H1 (cell line): ENCODE measurements at places on chromosomes 12 and 14.

DNA sequence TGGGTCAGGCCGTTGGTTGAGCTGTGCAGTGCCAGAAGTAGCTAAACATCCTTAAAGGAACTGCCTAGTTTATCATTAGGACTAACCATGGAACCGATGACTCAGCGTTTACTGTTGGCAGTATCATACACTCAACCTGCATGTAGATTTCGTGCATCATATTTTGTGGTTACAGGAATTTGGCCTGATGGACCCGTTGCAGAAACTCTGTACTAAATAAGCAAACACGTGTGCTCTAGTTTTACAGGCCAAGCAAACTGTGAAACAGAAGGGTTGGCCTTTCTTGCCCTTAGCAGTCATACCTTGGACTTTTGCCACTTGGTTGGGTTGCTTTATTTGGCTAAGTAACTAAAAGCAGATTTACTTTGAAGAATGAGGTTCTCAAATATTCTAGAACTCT is 35.6 kb downstream of the DGLUCY start:
- no peak for DNase-seq

- no peak for DNase-seq
Measured at GRCh38 chr14:30519961-30520360, 39.0 kb upstream of the G2E3 start.

GRCh38 chr14:36626151-36626550 is 35.5 kb upstream of the PAX9 start:
- no peak for DNase-seq

- DNase-seq, result peak; percentile 70
Measured at GRCh38 chr12:153080-153746, 60.7 kb downstream of the SLC6A12 start.

- no peak for DNase-seq
Measured at GRCh38 chr12:109503611-109504010, 26.2 kb downstream of the UBE3B start.

DNA sequence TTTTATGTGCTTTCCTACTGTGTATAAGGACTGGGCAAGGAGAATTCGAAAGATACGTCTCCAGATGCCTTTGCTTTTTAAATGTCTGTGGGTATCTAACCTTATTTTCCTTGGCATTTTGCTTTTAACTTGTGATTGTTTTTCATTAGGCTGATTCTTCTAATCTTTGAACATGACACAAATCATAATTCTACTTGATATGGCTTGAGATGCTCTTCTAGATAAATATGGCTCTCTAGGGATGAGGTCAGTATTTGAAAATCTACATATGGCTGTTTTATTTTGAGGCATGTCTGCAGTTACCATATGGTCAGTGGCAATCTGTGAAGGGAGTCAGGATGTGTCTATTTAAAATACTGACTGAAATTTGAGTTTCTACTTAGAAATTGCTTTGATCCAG is 139.2 kb downstream of the SLC2A13 start:
- no peak for DNase-seq

GRCh38 chr12:127235761-127236160 is 1031.2 kb upstream of the TMEM132C start:
- DNase-seq, result no peak

- no peak for DNase-seq
Measured at GRCh38 chr12:45105996-45106395, 55.1 kb upstream of the DBX2 start.

GRCh38 chr12:107891967-107892366 is 117.5 kb downstream of the ASCL4 start:
- no peak for DNase-seq
